ENCODE measurements at places on chromosomes 1 and 21.
A peak's percentile ranks its signal among the peaks of the same experiment; 100 is the strongest.

DNA sequence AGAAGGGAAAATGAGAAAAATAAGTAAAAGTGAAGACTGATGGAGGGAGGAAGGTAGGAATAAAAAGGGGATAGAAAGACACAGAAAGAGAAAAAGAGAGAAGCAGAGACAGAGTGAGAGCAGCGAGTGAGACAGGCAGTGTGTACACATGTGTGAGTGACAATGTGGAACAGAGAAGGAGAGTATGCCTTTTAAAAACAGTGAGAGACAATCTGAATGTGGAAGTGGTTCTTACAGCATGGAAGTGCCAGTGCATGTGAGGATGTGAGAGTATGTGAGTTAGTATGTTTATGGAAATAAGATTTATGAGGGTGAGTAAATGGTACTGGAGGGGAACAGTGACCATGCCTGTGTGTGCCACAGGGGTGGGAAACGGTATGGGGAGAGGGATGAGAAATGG is 1.2 kb downstream of the NEGR1 start:
- peak; percentile 11 for DNase-seq

- no peak for DNase-seq
Measured at GRCh38 chr1:4868521-4868920, 214.1 kb downstream of the AJAP1 start.

DNA sequence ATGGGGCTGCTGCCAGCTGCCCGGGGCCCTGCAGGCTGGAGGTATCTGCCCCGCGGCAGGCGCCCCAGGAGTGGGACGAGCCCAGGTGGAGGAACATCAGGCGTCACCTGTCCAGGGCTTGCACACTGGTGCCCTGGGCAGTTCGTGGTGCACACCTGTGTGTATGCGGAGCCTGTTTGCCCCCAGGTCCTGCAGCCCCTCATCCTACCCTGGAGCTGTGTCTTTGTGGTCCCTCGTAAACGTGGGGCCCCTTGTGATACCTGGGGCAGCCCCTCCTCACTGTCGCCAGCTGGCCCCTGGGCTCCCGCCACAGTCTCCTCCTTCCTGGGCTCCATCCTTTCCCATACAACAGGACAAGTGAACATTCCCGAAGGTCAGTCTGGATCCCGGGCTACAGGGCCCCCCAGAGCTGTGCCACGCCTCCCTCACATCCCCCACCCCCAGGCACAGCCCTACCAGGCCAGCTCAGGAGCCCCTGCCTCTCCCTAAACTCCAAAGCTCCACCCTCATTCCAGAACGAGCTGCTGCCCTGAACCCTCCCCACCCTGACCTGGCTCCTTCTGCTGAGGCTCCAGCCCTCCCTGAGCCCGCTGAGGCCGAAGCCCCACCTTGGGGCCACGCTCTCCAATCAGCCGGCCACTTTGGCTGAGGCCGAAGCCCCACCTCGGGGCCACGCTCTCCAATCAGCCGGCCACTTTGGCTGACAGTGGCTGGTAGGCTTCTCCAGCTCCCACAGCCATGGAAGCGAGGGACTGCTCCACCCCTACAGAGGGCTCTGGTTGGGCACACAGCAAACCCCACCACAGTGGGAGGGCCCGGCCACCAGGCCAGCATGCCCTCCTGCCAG is 42.6 kb downstream of the UBE2G2 start:
- DNase-seq: no peak

GRCh38 chr1:243727503-243728203 is 122.4 kb downstream of the AKT3 start:
- DNase-seq: no peak

DNA sequence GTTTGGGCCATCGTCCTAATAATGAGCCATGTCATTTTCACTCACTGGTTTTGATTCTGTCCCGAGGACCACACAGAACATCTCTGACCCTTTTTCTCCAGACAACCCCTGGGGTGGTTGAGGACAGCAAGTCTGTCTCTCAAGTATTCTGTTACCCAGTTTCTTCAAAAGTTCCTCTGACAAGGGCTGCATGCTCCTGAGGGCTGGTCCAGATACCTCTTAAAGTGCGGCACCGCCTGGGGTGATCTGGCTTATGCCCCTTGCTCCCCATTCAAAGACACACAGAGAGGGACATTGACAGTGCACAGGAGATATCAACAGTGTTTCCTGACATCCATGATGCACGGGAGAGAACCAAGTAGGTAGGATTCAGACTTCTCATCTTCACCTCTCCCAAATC is 132.9 kb upstream of the EDN2 start:
- DNase-seq: no peak

DNA sequence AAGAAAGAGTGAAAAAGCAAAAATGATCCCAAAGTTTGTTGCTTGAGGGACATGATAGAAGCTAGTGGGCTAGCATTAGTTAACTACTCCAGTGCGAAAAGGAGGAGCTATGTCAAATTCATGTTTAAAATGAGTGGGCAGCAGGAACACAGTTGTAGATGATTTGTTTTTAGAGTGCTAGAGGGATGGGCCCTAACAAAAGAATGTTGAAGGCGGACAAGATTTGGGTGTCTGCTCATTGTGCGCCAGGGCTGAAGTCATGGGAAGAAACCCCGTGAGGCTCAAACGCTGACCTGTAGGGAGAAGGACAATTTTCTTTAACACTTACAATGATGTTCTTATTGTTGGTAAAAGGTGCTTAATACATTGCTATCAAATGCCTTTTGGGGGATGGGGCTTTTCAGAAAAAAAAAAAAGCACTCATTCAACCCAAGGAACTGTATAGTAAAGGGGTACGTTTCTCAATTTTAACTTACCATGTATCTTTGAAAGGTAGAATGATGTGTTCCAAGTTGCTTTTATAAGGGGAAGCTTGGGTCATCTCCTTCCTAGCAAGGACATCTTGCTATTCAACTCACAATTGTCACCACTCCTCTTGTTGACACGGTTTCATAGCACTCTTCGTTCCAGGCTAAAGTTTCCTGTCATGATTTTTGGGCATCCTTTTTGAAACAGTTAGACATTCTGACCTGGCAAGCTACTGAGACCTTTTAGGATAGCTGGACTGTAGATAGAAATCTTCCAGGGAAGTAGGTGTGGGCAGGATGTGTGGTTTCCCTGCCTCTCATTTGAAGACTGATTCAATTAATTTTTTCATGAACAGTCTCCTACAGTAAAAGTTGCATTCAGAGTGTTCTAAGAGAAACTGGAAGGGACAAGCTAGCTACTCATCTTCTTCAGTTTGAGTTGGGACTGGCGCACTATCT is 53.0 kb upstream of the CNN3 start:
- no peak for DNase-seq

DNA sequence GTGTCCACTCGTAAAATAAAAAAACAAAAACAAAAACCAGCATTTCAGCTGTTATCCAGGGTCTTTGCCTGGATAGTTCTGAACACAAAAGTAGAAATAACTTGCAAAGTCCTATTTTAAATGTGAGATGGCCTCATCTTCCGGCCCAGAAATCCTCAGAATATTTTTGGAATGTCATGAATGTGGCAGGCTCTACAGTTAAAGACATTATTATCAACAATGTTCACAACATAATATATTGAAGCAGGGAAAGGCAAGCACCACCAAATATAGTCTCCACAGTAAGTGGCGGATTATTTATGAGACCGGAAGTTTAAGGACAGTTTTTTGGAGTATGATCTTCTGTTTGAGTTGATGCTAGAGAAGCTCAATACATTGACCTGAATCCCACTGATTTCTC is 1.2 kb upstream of the C1orf198 start:
- no peak for DNase-seq

- no peak for DNase-seq
Measured at GRCh38 chr1:203252678-203253077, 23.2 kb upstream of the CHIT1 start.
